ENCODE measurements at places on chromosomes 2 and 18.

DNA sequence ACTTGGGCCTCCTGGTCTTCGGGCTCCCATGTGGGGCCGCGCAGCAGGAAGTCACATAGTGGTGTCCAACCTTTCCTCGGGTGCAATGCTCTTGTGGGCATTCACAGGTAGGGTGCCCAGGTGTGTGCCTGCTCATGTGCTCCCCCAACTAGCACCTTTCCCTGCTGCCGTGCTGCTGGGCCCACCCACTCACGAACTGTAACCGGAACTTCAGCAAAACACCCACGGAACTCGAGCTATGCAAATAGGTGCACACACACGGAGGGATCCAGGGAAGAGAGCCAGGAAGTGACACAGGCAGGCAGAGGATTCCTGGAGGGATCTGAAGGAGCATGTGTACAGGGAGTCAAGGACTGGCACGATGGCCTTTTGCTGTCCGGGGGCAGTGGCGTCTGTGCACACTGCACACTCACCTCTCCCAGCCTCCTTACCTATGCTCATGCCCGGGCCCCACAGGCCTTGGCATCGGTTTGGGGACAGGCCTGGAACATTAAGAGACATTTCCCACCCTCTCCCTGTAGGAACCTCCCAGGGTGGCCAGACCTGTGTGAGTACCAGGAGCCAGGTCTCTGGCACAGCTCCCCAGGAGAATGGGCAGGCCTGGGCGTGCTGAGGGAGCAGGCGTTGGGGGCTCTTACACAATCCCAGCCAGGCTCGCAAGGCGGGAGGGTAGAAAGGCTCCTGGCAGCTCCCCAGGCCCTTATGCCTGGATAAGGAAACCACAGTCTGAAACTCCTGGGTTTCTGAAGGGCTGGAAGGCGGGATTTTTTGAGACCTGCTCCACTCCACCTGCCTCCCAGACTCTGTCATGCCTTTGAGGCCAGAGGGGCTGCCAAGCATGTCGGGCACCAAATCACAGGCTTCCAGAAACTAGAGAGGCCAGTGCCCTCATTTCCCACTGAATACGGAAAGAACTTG, 6.6 kb upstream of the PTMA start:
- no peak overlapping the region for H3K27ac ChIP-seq
- H3K27me3 ChIP-seq, result no peaks in the 10 kb centered on the region
- peaks cover 7% of the 10 kb centered on the region for H3K36me3 ChIP-seq

GRCh38 chr18:77099485-77100370, 32.9 kb downstream of the MBP start:
- H3K4me3 ChIP-seq, result peak overlapping the region; percentile 30
- peaks cover 90% of the 10 kb centered on the region for H3K4me1 ChIP-seq
- H3K27me3 ChIP-seq, result no peaks in the 10 kb centered on the region

DNA sequence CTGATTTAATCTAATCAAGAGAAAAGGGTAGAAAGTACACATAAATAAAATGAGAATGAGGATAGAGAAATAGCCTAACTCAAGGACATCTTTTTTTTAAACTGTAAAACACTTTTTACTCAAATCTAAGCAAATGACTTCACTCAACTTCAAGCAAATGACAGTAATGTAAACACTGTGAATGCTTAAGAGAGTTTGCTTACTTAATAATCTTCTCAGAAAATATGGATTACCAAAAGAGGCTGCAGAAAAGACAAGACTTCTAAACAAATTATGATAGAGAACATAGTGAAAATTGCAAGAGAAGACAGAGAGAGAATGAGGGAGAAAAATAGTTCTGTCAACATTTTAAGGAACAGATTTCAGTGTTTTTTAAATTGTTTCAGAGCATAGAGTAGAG, 52.5 kb downstream of the FAM124B start:
- no peaks in the 10 kb centered on the region for H3K36me3 ChIP-seq
- no peak overlapping the region for H3K27ac ChIP-seq
- DNase-seq, result no peak
- no peaks in the 10 kb centered on the region for H3K27me3 ChIP-seq
- H3K4me3 ChIP-seq, result no peak overlapping the region

DNA sequence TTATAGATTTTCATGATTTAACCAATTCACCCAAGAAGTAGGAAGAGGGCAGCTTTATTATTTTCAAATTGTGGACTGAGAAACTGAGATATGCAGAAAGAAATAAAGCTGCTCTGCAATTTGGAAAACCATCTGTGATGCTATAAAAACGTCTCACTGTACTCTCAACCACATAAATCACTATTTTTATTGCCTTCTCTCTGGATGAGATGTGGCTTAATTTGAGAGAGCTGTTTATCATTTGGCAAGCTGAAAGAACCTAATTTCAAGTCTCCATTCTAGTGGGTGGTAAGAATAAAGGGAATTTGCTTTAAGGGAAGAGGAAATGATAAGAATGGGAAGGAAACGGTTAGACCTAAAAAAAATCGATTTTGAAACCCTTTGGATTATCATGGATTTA, 49.9 kb upstream of the CYP1B1 start:
- H3K4me1 ChIP-seq, result no peaks in the 10 kb centered on the region
- no peaks in the 10 kb centered on the region for H3K36me3 ChIP-seq
- no peak overlapping the region for H3K4me3 ChIP-seq
- H3K27me3 ChIP-seq, result no peaks in the 10 kb centered on the region
- no peak overlapping the region for H3K27ac ChIP-seq
- DNase-seq, result no peak

DNA sequence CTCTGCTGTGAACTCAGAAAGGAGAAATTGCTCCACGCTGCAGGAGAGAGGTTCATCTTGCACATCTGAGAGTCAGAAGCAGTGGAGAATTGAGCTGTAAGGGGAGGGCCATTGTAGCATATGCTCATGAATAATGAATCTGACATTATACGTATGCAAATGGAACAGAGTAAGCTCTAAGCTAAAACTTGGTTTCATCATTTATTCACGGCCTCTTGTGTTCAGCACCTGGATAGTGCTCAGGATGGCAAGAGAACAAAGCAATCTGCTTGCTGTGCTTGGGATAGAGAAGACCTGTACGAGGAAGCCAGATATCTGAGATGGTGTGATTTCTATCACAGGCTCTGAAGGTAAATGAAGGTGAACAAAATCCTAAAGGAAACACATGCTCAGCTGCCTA, 87.9 kb upstream of the GCFC2 start:
- no peak overlapping the region for H3K4me3 ChIP-seq
- H3K4me1 ChIP-seq, result no peaks in the 10 kb centered on the region
- H3K36me3 ChIP-seq, result no peaks in the 10 kb centered on the region
- H3K27ac ChIP-seq, result no peak overlapping the region
- H3K27me3 ChIP-seq, result peaks cover 2% of the 10 kb centered on the region
- DNase-seq, result no peak

- no peak overlapping the region for H3K4me3 ChIP-seq
- no peaks in the 10 kb centered on the region for H3K27me3 ChIP-seq
- no peak overlapping the region for H3K27ac ChIP-seq
- no peaks in the 10 kb centered on the region for H3K36me3 ChIP-seq
- DNase-seq, result no peak
- H3K4me1 ChIP-seq, result no peaks in the 10 kb centered on the region
These were observed 338.5 kb upstream of the SETBP1 start for GRCh38 chr18:44342162-44342561.
